ENCODE measurements at places on chromosomes 1 and 21.

DNA sequence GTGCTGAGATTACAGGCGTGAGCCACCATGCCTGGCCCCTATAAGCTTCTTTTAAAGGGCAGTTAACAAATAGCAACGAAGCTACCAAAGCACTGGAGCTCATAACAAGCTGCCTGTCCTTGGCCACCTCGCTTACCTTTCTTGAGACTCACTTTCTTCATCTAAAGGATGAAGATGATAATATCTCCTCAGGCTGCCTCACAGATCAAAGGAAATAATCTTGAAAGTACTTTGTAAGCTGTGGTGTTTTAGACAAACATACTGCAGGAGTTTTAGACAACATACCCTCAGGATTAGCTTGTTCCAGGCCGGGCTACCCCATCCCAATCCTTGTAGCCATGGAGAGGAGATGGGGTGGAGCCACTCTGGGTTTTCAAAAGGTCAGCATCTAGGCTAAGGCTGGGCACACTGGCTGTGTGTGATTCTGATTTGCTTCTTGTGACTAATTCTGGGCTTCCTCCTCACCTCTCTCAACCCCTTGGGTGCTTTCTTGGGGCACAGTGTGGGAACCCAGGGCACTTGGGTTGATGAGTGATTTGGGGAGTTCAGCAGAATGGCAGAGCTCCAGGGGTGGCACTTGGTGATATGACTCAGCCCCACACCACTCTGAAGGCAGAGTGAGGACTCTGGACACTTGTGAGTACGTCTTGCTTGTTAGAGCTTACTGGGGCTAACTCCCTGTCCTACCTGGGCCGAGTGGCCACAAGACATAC lies 5.2 kb downstream of the GPR25 start:
- DNase-seq, result no peak

DNA sequence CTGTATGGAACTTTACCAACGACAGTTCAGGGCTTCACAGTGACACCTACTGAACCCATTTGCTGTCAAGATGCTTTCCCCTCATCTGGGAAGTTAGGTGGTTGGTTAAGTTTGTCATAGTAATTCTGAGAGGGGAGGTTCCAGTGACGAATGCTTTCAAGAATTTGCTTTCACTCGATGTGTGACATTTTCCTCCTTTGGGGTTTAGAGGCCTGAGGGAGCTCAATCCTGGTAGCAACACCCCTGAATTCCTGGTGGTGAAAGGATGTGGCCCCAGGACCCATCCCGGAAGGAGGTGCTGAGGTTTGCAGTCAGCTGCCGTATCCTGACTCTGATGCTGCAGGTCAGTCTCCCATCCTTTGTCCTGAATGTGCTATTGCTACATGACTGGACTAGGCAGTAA lies 2.8 kb downstream of the PIGV start:
- no peak for DNase-seq

- no peak for DNase-seq
These were observed 1160.8 kb upstream of the B3GALT2 start for GRCh38 chr1:194347200-194347599.

GRCh38 chr1:107640207-107640606 lies 324.8 kb downstream of the VAV3 start:
- no peak for DNase-seq

DNA sequence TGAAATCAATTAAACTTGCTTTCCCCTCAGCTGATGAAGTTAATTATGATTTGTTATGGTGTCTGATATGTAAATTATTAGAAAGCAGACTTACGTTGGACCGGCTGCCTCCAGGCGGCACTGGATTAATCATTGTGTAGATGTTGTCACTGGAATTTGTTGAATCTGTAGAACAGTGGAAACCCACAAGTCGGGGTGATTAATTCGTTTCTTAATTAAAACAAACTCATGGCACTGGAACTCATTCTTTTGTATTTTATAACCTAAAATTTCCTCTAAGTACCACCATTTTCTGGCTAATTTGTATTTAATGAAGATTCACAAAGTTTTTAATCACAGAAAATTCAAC lies 39.0 kb downstream of the MRPL37 start:
- DNase-seq, result no peak

DNA sequence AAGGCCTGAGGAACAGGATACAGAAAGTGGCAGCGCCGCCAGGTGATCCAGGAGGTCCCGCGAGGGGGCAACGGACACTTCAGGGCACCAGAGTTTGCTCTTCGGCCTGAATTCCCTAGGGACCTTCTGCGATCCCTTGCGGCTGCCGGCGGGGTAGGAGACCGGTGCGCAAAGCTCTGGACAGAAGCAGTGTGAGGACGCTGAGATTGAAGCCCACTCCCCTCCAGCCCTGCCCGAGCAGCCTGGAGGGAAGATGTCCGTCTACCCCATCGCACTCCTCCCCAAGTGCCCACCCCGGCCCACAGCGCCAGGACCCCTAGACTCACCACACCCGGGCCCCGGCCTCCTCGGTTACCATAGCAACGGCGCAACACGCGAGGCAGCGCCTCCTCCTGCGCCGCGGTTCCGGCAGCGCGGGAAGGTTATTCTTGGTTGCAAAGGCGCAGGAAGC lies at the start of gene ANKRD45:
ANKRD45 (minus strand) TSS at position 361 of the 451 bp plus-strand sequence. CDS start 10,433 bp downstream, outside the sequence.
- DNase-seq, result no peak

Measured in vagina (tissue), 2 donors.